ENCODE measurements at places on chromosomes 6 and 20.

DNA sequence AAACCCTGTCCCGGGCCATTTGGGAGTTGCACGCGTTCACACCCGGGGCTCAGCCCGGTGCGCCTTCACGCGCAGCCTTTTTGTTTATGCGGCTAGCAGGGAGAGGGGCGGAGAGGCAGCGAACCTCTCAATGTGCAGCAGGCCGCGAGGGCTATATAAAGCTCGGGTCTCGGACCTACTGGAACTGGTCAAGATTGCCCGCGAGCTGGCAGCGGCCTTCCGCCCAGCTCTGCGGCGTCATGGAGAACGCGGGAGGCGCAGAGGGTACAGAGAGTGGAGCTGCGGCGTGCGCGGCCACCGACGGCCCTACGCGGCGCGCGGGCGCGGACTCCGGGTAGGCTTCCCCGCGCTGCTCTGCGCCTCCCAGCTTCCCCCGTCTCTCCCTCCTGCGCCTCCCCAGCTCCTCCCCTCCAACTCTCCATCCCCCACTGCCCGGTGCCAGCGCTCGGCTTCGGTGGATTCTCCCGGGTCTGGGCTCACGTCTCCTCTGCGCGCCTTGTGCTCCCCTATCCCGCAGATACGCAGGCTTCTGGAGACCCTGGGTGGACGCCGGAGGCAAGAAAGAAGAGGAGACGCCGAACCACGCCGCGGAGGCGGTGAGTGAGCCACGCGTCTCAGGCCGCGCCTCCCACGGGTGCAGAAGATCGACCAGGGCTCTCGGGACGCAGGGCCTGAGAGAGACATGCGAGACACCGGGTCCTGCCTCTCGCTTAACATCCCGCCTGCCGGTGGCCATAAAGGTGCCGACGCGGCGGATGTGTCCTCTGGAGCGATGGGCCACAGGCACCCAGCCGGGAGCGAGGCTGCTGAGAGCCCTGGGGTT lies at the start of gene RIPPLY2:
TSS of gene RIPPLY2 (plus strand) at position 183 of the 823 bp plus-strand sequence. CDS start at position 240, 57 bp downstream.
- DNase-seq: no peak

- no peak for DNase-seq
Observed at GRCh38 chr20:19405958-19406357, 193.5 kb downstream of the SLC24A3 start.

- DNase-seq: no peak
Observed at GRCh38 chr6:170221753-170222400, 69.0 kb downstream of the DLL1 start.

DNA sequence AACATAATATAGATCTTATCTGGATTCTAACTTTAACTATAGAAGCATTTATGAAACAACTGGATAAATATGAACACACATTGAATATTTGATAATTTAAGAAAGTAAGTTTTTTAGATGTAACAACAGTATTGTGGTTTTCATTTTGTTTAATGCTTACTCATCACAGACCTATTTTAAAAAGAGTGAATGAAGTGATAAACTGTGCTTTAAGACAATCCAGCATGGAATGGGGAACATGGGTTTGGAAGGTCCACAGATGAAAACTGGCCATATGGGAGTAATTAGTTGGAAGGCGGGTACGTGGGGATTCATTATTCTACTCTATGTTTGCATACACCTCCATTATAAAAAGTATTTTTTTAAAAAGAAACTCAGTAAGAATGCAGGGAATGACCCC lies 21.2 kb downstream of the EPB41L2 start:
- DNase-seq: no peak

DNA sequence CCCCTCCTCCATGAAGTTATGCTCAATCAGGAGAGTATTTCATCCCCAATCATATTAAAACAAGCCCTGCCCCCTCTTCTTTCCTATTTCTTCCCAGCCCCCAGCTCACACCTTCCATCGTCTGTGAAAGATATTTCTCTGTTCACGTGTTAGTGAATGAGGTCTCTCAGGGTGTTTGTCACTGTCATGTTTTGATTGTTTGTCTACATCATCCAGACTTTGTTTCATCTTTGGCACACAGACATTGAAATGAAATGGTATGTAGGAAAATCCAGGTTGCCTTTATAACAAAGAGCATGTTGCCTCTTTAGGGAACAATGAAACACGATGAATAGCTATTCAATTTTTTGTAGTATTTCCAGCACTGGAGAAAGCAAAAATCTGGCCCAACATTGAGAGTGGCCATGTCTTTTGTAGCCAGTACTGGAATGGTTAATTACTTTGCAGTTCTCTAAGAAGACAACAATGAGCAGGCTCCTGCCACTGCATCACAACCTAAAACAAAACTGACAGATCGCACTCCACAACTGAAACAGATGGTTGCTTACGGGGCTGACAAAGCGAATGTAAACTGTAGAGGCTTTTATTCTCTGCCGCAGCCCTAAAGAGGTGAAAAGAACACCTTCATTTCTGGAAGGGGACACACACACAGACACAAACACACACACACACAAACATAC lies 543.6 kb upstream of the CITED2 start:
- DNase-seq: no peak

- no peak for DNase-seq
Observed at GRCh38 chr6:33019372-33019771, 10.0 kb upstream of the HLA-DOA start.

DNA sequence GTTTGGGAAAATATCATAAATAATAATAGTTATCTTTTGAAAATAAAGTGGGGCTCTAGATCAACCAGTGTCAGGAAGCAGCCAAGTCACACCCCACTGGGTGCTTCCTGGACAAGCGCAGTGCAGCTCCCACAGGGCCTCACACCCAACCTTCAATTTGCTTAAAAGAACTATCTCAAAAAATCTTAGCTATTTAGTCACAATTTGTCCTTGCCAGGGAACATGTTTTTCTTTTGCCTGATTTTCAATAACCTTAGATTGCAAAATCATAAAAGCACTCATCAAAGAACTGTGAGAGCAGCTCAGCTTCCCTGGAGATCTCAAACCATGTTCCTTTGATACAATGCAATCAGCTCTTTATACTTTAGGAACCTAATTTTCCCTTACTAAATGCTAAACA lies 1.6 kb upstream of the NCOA7 start:
- no peak for DNase-seq

DNA sequence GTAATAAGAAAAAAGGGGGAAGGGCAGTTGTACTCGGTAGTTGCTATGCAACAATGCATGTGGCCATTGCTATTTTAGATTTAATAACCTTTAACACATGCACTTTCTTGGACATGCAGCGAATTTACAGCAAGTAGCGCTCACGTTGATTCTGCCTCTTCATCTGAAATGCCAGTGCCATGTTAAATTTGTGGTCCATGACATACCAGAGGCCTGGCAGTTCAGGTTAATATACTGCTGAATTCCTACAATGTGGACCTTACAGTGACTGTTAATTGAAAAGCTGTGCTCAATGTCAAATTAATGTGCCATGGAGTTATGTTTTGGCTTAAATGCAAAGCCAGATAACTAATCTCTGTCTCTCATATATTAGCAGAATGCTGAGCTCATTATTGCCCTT lies 699.7 kb downstream of the DOK5 start:
- DNase-seq: no peak

DNA sequence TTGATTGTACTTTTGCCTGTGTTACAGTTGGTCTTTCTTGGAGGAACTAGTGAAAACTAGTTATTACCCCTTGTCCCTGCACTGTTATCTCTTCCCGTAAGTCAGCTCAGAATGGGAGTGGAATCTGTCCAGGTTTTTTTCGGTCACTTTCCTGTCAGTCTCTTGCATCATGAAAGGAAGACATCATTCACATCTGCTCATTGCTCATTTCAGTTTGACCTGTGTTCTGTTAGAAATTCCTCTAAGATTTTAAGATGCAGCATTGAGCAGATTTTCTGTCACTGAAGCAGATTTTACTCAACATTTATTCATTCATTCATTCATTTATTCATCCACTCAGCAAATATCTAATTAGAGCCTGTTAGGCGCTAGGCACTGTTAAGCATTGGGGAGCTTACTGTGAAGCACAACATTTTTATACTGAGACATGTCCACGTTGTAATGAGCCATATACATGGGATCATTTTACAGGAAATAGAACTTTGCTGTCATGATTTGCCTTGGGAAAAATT lies 33.1 kb upstream of the HINT3 start:
- DNase-seq: no peak

GRCh38 chr6:129448965-129449364 lies 261.0 kb downstream of the ARHGAP18 start:
- DNase-seq: no peak

DNA sequence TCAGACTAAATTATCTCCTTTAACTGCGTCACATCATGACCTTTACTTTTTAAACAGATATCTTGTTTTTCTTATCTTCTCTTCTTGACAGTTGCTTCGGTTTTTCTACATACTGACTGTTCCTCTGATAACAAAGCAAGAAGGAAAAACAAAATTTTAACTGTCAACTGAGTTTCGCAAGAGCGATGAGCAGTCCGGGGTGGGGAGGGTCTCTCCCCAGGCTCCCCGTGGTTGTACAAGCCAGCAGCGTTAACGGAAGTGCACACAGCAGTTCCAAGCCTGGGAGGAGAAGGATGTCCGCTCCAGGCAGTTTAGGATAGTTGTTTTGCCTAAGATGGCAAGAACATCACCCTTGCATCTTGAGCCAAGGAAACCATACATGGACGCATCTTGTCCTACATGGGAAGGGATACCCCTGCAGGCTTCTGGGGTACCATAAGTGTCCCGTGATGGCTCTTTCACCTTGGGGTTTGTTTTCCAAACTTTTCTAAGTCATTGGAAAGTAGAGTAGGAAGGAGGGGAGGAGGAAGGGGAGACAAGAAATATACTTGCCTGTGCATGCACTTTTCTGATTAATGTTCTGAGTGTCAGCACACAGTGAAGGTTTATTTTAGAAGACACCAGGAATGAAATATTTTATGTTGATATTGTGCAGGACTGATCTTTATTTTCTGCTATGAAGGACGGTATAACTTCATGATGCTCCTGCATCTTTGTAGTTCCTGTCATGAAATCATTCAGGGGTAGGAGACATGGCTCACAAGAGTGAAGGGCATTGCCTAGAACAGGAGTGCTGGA lies 20.8 kb downstream of the SLC24A3 start:
- DNase-seq: no peak

GRCh38 chr20:59040667-59041066 lies 1.9 kb downstream of the PRELID3B start:
- no peak for DNase-seq

DNA sequence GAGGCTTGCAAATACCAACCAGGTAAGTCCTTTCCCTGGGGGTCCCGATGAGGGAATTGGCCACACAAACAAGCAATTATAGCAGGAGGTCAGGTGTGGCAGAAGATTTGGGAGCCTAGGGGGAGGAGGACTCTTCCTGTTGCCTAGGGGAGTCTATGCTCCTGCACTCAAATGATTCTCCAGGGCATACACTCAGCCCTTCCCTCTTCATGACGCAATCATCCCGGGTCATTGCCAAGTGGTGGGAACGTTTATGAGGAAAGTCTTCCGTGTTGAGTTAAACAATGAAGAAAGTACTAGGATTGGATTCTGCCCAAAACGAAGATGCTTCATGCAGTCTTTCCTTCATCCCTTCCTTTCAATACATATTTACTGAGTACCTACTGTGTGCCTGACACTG lies 186.5 kb upstream of the TSHZ2 start:
- no peak for DNase-seq

GRCh38 chr6:117976030-117976651 lies 69.1 kb downstream of the SLC35F1 start:
- DNase-seq: no peak

GRCh38 chr20:444117-444516 lies 18.2 kb downstream of the TBC1D20 start:
- DNase-seq: no peak

- no peak for DNase-seq
Observed at GRCh38 chr6:25181923-25182322, 97.3 kb upstream of the CARMIL1 start.

DNA sequence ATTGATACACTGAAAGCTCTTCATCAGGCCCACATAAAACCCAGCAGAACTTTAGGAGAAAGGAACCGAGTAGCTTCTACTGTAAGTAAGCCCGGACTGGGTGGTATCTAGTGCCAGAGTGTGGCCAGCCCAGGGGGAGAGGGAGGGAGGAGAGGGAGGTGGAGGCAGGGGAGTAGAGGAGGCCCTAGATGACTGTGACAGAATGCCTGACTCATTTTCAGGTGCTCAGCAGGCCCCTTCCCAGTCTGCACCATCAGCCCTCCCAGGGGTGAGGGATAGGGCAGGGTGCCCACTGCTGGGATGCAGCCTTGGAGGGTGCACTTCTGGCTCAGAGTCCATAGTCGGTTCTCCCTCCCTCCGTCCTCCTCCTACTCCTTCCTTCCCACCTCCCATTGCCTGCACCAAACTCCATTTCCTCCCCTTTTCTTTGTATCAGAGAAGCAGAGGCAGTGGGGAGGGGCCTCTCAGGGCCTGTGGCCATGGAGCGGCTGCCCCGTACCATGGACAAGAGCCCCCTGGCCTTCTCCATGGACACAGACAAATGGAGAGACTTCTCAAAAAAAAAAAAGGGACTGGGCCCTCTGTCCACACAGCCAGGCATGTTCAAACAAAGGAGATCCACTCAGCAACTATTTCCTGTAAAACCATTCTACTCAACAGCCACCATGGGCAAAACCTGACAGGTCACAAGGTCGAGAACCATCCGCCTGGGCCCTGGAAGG lies 184.9 kb upstream of the SNX9 start:
- no peak for DNase-seq

All from stimulated activated CD4-positive, alpha-beta T cell treated with anti-CD3 and anti-CD28 coated beads, Interleukin-4, amount 100 ng/mL, for 4 hours (primary cell).